Hepatocyte (in vitro differentiated cells): ENCODE measurements at places on chromosomes 4 and X. TPM values are rescaled to one million over a fixed set of nuclear protein-coding genes. Genes with fewer than 3 reads are reported as not detected.

CRLF2 gene
- polyA plus RNA-seq = not detected in 2 replicates

CENPE gene
- polyA plus RNA-seq = 1.2 and 4.3 TPM in 2 replicates

CNKSR2 gene
- polyA plus RNA-seq = 1.5 and 1.8 TPM in 2 replicates

GRK4 gene
- polyA plus RNA-seq = 5.5 and 6.1 TPM in 2 replicates

GRCh38 chrX:108361316-108361715, 76.9 kb downstream of the COL4A6 start:
- no peak overlapping the region for H3K4me3 ChIP-seq
- no peaks in the 10 kb centered on the region for H3K27me3 ChIP-seq
- no peak overlapping the region for H3K27ac ChIP-seq
- DNase-seq = no peak
- H3K4me1 ChIP-seq = no peaks in the 10 kb centered on the region

DNA sequence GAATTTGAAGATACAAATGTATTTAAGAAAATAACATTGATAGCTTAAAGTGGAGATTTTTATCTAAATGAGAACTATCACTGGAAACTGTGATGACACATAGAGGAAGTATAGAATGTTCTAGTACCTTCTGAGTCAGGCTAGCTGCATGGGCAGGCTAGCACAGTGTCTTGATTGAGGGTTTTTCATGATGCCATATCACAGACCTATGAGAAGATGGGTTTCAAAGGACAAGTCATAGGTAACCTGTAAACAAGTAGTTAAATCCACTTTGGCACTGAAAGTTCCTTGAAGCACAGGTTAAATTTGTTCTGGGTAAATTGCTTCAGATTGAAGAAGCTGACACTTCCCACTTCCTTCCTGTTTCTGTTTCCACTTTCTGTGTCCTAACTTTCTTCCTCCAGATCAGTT, 48.2 kb upstream of the CDKN2AIP start:
- H3K27ac ChIP-seq = no peak overlapping the region
- H3K36me3 ChIP-seq = no peaks in the 10 kb centered on the region

DNA sequence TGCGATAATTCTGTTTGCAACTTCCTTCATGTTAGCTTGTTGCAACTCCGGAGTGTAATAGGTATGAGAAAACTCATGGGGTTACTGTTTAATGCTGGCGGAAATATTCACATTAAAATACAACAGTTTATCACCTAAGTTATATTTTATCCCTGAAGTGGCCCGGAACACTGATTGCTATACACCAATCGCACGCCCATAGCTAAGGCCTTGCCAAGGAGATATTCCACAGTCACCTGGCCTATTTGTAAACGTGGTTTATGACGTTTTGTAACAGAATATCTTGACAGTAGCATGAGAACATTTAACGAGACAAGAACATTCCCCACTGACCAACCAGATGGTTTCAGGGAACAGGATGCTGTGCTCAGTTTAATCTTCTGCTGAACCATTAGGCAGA, 23.2 kb upstream of the FAM90A26 start:
- no peaks in the 10 kb centered on the region for H3K4me1 ChIP-seq
- no peak for DNase-seq
- H3K27ac ChIP-seq = no peak overlapping the region
- H3K27me3 ChIP-seq = no peaks in the 10 kb centered on the region
- H3K36me3 ChIP-seq = no peaks in the 10 kb centered on the region

- H3K27me3 ChIP-seq = no peaks in the 10 kb centered on the region
- H3K27ac ChIP-seq = no peak overlapping the region
- no peaks in the 10 kb centered on the region for H3K36me3 ChIP-seq
- DNase-seq = peak; percentile 48
- H3K4me3 ChIP-seq = no peak overlapping the region
- H3K4me1 ChIP-seq = peaks cover 5% of the 10 kb centered on the region
Measured at GRCh38 chr4:125703443-125703842, 388.7 kb downstream of the FAT4 start.

- no peak for DNase-seq
- H3K27ac ChIP-seq = no peak overlapping the region
- no peaks in the 10 kb centered on the region for H3K27me3 ChIP-seq
- peaks cover 2% of the 10 kb centered on the region for H3K4me1 ChIP-seq
Measured at GRCh38 chr4:153010146-153010545, 74.0 kb downstream of the FHDC1 start.

GRCh38 chr4:86014599-86014998, 345.3 kb downstream of the MAPK10 start:
- H3K4me1 ChIP-seq = no peaks in the 10 kb centered on the region
- no peak overlapping the region for H3K4me3 ChIP-seq
- no peaks in the 10 kb centered on the region for H3K36me3 ChIP-seq
- no peaks in the 10 kb centered on the region for H3K27me3 ChIP-seq
